Placental epithelial cell (primary cell): ENCODE measurements at places on chromosomes 12 and 14. TPM values are rescaled to one million over a fixed set of nuclear protein-coding genes. Genes with fewer than 3 reads are reported as not detected.

DNAH10 gene
- under 0.01 and 1.2 TPM in 2 replicates for total RNA-seq

CD163 gene
- total RNA-seq: not detected in 2 replicates

SAMD15 gene
- total RNA-seq: 3.5 and 4.8 TPM in 2 replicates

SYT1 gene
- total RNA-seq: under 0.01 and 0.54 TPM in 2 replicates

DAO gene
- total RNA-seq: not detected in 2 replicates

GNPTAB gene
- total RNA-seq: 36.9 and 40.9 TPM in 2 replicates

UNC79 gene
- total RNA-seq: 0.22 and 0.79 TPM in 2 replicates

CLEC7A gene
- 27.7 and 44.0 TPM in 2 replicates for total RNA-seq

CRIP1 gene
- total RNA-seq: 5.5 and 9.8 TPM in 2 replicates

ADAM21 gene
- total RNA-seq: under 0.01 and 0.43 TPM in 2 replicates

KRT5 gene
- 884 and 2,107 TPM in 2 replicates for total RNA-seq

MOK gene
- 9.8 and 10.2 TPM in 2 replicates for total RNA-seq
